ENCODE measurements at places on chromosomes 6 and 20.

DNA sequence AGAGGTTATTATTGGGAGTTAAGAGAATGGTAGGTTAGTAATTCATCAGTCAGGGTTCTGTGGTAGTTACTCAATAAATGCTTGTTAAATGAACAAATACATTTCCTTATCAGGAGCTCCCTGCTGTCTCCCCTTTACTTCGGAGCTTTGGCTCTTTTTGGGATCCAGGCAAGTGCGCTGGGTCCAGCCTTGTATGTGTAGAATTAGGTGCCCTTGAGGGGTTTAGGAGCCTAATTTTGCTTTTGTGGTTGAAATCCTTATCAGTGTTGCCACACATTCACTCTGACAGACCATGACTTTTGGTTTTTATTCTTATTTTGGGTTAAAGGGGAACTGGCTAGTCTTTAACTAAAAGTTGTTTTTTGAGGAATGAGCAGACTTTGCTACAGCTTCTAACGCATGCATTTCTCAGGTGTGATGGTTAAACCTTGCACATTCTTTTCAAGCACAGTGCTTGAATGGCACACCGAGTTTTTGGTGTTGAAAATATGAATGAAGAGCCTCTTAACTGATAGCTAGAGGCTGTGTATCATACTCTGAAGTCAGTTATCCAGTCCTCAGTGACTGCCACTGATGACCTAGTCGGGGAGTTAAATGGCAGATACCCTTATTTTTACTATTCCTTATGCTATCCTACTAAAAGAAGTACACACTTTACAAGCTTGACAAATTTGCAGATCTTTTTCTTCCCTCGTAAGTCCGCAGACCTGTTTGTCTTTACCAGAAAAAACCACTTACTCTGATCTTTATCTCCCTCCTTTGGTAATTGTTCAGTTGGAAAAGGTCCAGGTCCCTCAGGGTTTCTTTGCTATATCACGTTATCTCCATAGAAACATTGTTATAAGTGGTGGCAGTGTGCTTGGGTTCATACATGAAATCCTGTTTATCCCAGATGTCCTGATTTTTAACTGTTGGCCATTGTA is 50.7 kb upstream of the PLCG1 start:
- peak; percentile 39 for DNase-seq

DNA sequence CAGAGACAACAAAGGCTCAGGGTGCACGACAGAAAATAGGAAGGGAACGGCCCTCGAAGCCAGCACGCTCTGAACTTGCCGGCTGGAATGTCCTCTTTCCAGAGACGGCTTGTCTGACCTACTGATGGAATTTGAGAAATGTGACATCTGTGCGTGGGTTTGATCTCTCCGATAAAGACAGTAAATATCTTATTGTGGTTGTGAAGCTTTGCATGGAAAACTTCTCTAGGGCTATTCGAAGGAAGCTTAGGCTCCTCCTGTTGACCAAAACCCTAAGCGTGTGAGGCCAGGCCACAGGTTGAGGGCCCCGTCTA is 247.3 kb downstream of the ZNF217 start:
- no peak for DNase-seq

GRCh38 chr6:36127462-36128016 is 2.8 kb upstream of the MAPK13 start:
- DNase-seq, result no peak

DNA sequence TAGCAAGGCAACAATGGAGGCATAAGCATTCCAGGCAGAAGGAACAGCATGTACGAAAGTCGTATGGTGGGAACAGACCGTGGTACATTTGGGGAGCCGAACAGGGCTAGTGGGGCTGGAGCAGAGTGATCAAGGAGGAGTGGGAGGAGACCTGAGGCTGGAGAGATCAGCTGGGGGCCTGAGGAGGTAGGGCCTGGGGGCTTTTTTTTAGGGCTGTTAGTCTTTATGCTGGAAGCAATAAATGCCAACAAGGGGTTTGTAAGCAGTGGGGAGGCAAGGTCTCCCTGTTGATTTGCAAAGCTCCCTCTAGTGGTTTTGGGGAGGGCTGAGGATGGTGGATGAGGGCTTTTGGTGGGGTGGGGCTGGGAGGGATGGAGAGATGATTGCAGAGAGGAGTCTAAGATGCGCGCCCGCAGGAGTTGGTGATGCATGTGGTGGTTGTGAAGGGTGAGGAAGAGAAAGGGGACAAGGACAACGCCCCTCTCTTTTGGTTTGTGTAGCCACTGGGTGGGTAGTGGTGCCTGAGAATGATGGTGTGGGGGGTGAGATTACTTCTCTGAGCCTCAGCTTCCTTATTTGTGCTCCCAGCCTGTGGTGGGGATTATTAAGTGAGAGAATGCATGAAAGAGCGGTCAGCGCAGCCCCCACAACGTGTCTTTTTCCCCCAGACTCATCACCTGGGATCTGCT is 74.1 kb upstream of the TOX2 start:
- peak; percentile 34 for DNase-seq

- no peak for DNase-seq
Observed at GRCh38 chr6:99951016-99951805, 42.8 kb downstream of the MCHR2 start.

DNA sequence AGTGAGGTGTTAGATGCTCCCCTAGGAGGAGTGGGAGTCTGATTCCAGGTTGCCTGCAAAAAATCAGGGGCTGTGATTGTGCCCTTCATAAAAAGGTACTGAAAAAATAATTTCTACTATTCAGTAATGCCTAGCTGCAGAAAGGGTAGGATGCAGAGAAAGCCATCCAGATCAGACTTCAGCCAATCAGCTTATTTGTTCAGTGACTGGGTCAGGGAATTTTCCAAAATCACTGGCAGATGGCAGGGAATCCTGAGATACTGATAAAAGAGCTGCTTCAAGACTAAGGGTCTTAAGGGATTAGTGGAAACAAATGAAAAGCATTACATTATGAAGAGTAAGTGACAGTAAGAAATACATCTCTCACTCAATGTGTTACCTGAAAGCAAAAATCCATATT is 42.8 kb upstream of the MTRF1L start:
- DNase-seq, result no peak

DNA sequence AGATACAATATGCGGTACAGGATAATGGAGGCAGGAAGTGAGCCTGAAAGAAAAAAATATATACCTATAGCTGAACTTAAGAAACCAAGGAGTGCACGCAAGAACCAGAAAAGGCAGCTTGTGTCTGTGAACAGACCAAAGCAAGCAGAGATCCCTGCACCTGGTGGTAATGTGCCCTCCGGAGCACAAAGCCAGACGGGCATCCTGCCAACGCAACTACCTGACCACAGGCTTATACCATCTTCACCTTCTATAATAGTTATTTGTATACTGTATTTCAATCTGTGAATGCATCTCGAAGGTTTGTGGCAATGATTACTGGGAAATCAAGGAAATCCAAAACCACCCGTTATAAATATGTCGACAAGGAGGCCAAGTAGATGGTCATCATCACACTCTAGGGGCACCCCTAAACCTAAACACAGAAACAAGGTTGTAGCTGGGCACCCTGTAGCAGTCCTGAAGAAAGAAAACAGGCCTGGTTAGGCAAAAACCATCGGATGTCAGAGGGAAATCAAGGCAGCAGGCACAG is 801 bp downstream of the FBXL4 start:
- peak; percentile 26 for DNase-seq

- DNase-seq, result no peak
Observed at GRCh38 chr20:4912380-4913142, 88.7 kb downstream of the SLC23A2 start.

DNA sequence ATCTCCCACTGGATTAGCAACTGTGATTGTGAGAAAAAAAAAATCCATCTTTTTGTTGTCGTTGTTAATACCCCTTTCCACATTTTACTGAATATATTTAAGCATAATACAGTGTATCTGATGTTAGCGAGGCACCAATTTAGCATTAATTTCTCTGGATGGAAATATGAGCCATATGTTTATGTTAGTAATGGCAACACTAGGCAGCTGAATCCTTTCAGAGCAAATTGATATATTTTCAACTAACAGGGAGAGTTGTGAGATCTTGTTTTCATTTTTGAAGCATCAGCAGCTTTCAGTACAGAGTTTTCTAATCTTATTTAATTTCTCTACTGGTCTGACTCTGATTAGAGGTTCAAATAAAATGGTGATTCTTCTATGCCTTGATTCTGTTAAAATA is 84.8 kb upstream of the HDAC2 start:
- DNase-seq, result no peak

DNA sequence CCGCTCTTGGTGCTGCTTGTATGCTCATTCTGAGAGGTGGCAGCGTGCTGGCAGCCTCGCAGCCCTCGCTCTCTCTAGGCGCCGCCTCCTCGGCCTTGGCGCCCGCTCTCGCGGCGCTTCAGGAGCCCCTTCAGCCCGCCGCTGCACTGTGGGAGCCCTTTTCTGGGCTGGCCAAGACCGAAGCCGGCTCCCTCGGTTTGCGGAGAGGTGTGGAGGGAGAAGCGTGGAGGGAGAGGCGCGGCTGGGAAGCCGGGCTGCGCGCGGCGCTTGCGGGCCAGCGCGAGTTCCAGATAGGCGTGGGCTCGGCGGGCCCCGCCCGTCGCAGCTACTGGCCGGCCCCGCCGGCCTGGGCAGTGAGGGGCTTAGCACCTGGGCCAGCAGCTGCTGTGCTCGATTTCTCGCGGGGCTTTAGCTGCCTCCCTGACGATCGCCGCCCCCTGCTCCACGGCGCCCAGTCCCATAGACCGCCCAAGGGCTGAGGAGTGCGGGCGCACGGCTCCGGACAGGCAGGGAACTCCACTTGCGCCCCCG is 19.5 kb upstream of the FAM8A1 start:
- DNase-seq, result no peak

GRCh38 chr20:15772826-15773225 is 800.4 kb downstream of the KIF16B start:
- no peak for DNase-seq

DNA sequence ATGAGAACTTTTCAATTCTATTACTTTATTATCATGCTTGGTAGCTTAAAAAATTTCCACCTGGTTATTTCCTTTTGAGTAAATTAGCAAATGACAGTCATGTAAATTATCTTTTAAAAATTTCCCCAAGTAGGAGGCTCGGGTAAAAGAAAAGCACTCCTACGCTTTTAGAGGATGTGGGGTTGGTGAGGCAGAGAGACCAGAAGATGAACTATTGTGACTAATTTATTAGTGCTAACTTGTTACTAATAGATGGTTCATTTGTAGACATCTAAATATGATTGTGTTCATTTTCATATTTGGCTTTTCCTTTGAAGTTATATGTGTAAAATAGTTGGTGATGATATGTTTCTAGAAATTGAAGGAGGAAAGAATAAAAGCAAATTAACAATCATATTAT is 27.0 kb downstream of the ZNF292 start:
- no peak for DNase-seq

DNA sequence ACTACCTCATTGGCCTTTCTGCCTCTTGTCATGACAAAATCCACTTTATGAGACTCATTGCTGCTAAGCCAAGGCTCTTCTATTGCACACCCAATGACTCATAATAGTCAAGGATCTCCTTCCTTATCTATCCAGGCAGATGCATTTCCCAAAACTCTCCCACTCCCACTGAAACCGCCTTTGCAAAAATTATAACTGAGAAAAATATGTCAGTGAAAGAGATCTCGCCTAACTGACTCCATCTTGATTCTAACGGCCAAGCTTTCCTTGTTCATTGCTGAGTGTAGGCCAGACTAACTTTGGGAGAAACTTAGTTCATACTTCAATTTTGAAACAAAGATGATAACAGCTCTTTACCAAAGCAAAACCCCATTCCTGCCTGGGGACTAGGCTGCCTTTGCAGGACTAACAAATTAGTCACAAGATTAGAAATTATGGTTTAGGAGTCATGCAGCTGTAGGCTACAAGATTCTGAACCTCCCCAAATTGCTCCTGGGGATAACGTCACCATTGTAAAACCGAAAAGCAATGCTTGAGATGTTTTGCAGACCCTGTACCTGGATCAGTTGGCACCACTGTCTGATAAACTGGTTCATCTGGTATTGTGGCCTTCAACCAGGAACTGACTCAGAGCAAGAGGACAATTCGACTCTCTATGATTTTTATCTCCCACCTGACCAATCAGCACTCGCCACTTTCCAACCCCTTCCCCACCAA is 47.1 kb downstream of the HAO1 start:
- DNase-seq, result no peak

DNA sequence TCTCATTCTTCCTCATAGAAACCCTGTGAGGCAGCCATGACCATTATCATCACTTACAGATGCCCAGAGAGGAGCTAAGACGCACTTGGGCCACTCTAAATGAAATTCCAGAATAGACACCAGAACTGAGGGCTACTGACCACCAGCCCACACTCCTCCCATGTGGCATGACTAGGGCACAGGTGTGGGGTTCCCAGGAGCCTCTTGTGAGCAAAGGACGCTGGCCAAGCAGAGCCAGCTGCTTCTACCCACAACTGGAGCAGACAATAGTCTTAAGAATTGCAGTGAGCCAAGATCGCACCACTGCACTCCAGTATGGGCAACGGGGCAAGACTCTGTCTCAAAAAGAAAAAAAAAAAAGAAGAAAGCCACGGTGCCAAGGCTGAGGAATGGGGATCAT is 10.0 kb downstream of the AHCY start:
- DNase-seq, result no peak

DNA sequence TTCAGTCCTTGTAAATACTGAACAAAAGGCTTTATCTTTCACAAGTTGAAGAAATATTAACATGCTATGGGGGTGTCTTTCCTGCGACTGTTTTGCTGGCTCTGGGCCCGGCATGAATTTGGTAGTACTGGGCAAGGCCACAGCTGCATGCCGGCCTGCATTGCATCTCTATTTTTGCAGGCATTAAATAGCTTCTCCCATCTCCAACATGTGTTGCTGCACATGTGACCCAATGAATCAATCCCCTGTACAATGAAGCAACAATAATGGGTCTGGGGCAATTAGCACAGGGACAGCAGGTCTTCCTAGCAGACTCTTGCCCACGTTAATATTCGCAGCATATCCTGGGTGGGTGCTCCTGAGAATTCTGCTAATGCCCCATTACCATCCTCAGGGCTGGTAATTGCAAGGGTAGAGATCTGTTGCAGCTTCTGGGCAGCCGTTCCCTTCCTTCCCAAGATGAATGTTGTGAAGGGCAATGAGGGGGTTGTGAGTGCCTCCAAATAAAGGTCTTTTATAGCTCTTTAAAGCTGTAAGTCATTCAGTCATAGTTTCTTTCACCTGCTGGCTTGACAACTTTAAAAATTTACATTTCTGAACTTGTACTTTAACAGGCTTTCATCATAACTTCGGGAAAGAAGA is 24.3 kb upstream of the CDYL start:
- DNase-seq, result no peak
